Coronary artery (tissue), 2 donors: ENCODE measurements at places on chromosomes 12 and 14.

- no peak for DNase-seq
Measured at GRCh38 chr12:71469258-71469750, 29.7 kb downstream of the LGR5 start.

DNA sequence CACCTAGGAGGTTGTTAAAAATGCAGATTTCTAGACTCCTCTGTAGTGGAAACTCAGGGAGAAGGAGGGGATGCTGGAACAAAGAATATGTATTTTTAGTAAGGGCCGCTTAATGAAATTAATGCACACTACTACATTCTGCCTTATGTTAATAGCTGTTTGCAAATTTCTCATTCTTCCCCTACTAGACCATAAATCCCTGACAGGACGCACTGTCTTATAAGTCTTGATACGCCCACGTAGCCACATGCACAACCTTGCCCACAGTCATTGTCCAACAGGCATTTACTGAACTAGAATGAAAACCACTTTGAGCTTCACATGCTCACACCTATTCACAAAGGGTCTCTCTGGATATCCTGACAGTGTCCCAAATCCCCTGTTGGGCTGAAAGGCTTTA, 10.5 kb downstream of the KRT2 start:
- no peak for DNase-seq

GRCh38 chr12:40911676-40912075, 219.4 kb downstream of the CNTN1 start:
- no peak for DNase-seq

- DNase-seq = no peak
Measured at GRCh38 chr12:41287500-41288141, 99.5 kb downstream of the PDZRN4 start.

DNA sequence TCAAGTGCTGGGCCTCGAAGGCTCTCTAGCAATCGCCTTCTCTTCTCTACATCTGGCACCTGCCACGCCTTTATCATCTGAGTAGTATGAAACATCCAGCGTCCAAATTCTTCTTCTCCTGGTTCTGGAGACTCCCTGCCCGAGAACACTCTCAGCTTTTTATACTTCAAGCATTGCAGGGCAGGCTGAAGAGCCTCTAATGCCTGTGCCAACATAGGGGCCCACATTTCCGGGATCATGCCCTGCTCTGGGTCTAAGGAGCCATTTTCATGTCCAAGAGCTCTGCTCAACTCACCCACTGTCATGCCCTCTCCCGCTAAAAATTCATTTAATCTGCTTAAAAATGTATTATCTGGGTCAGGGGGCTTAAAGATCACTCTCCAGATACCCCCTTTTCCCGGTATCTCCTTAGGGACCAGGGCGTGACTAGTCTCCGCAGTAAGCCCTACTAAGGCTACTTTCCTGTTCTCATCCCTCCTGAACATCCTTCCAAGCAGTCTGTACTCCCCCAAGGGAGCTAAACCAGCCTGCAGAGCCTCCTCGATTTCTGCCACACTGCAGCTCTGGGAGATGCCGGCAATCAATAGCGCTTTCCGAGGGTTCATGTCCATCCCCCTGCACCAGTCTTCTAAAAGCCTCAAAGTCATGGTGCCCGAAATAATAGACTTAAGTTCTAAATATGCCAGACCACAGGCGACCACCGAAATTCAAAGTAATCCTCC, 940 bp downstream of the MOAP1 start:
- no peak for DNase-seq

DNA sequence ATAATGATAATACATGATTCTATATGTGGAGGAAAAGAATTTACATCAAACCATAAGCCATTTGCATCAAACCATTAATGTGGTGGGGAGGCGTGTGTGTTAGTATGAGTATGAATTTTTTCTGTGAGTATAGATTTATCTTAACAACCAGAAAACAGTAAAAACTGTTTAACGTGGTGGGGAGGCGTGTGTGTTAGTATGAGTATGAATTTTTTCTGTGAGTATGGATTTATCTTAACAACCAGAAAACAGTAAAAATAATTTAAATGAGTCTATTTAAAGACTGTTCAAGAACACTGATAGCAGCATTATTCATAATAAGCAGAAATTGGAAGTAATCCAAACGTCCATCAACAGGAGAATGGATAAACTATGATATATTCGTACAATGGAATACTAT, 9.1 kb upstream of the MSI1 start:
- DNase-seq = no peak

DNA sequence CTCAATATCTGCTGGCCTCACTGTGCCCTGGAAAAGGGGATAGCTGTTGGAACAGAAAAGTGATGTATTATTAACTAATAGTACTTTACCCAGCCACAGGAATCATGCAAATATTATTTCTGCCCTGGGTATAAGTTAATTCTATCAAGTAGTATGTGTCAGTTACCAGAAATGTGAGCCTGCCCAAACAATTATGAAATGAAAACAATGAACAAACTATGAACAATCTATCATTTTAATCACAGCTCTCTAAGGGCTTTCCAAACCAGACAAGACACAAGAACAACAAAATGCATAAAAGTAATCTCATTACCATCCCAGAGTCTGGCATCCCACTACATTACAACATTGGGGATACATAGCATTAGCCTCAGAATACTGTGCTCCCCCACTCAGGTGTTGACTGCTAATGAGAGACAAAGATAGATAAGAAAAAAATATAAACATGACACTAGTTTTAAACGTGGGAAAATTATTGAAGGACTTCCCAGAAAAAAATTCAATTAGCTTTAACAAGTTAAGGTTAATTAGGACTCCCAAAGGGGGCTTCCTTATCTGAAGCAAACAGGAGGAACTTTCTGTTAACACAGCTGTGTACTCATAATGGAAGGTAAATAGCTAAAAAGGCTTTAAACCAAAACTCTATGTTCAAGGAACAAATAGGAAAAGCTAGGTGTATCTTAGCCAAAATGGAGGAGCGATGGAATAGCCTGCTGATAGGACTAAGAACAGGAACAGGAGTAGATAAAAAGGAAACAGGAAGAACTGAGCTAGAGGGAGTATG, 3.3 kb downstream of the DCAF5 start:
- no peak for DNase-seq

DNA sequence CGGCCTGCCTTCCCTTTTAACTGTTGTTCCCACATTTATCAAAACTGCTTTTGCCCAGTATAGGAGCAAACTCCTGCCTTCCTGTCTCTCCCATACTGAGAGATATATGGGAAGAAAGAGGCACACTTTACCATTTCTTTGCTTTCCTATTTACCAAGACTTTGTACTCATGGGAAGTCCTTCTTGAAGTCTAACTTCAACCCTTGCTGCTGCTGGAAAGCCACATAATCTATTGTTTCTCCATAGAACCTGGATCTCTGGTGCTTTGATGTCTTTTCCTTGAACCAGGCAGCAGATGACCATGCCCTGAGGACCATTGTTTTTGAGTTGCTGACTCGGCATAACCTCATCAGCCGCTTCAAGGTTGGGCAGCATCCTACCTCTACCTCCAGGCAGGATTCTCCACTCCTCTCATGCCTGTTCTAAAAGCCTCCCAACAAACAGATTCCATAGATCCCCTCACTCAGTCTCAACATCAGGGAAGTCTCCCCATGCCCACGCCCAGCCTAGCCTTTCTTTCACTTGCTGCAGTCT, 18.4 kb downstream of the PPP1R1A start:
- no peak for DNase-seq

GRCh38 chr12:12445165-12445881, 88.4 kb downstream of the BORCS5 start:
- DNase-seq = no peak

GRCh38 chr14:50451854-50452253, 55.2 kb upstream of the CDKL1 start:
- no peak for DNase-seq

GRCh38 chr14:71688576-71688975, 243.7 kb upstream of the RGS6 start:
- DNase-seq = no peak

GRCh38 chr12:31300341-31300740, 25.6 kb downstream of the SINHCAF start:
- DNase-seq = no peak

GRCh38 chr14:68409387-68409786, 383.5 kb downstream of the ZFP36L1 start:
- no peak for DNase-seq

DNA sequence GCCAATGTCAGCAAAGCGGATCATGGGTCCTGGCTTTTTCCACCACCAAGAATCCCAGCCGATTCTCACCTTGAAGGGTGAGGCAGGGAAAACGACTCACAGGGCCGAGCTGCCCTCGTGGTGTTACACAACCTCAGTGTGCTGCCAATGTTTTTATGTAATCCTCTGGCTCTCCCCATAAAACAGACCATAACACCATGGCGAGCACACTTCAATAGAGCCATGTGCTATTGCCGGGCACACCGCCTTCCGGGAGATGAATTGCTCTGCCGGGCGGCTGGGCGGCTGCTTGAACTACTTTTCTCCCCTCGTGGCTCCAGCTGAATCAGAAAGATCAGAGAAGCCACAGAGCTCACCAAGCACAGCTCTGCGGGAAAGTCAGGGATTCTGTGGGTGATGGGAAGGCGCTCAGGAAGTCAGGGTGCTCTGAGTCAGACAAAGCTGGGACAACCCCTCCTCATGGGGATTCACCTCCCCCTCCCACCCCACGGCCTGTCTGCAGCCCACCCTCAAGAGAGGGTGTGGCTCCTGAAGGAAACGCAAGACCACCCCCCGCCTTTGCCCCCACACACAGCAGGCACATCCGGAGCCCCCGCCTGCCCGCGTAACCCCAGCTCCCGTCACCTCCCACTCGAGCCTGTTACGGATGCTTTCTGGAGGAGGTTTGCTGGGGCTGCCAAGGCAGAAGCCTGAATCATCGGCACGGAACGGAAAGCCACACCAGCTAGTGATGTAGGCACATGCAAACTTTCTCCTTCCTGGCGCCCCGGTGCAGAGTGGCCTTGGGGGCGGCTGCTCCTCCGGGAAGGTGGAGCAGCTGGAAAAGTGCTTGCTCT, 1.8 kb downstream of the GALNT9 start:
- DNase-seq = no peak

DNA sequence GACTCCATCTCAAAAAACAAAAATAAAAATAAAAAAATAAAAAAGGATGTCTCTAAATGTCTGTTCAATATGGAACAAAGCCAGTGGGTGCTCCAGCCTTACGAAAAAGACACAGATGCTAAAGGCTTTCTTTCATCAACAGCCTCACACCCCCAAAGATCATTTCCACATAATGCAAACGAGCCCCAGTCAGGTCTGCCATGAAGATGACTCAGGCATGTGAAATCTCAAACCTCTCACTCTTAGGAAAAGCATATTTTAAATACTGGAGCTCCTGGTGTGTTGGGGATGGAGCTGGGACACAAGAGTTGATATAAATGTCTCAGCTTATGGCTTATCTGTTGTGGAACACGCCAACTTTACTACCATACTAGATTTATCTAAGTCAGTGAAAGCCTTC, 49.9 kb upstream of the PLXNC1 start:
- DNase-seq = no peak

GRCh38 chr12:119700078-119700477, 32.1 kb downstream of the PRKAB1 start:
- no peak for DNase-seq

GRCh38 chr12:119807380-119807779, 69.7 kb downstream of the CIT start:
- no peak for DNase-seq

- no peak for DNase-seq
Measured at GRCh38 chr12:21877293-21877982, 63.8 kb downstream of the ABCC9 start.

- no peak for DNase-seq
Measured at GRCh38 chr14:66017927-66018326, 468.2 kb upstream of the CCDC196 start.

DNA sequence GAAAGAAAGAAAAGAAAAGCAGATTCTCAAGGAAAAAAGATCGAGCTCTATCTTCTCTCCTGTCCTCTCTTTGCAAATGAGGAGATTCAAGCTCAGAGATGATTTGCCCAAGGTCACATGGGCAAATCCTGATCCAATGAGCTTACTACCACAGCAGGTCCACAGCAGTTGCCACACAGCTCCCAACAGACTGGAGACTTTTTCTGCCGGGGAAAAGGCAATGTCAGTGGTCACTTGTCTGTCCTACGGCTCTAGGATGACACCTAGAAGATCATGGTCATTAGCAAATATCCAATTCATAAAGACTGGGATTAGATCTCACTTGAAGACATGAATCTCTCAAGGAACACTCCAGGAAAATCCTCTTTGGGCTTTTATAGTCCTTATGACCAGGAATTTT, 58.8 kb downstream of the TTC7B start:
- DNase-seq = no peak

GRCh38 chr12:95648990-95649791, 97.9 kb upstream of the USP44 start:
- DNase-seq = no peak

GRCh38 chr14:57390806-57391516, 575 bp downstream of the NAA30 start:
- peak; percentile 74 for DNase-seq

GRCh38 chr14:95213774-95214173, 56.4 kb upstream of the DICER1 start:
- no peak for DNase-seq

- DNase-seq = no peak
Measured at GRCh38 chr12:18798535-18799361, 60.8 kb downstream of the CAPZA3 start.

DNA sequence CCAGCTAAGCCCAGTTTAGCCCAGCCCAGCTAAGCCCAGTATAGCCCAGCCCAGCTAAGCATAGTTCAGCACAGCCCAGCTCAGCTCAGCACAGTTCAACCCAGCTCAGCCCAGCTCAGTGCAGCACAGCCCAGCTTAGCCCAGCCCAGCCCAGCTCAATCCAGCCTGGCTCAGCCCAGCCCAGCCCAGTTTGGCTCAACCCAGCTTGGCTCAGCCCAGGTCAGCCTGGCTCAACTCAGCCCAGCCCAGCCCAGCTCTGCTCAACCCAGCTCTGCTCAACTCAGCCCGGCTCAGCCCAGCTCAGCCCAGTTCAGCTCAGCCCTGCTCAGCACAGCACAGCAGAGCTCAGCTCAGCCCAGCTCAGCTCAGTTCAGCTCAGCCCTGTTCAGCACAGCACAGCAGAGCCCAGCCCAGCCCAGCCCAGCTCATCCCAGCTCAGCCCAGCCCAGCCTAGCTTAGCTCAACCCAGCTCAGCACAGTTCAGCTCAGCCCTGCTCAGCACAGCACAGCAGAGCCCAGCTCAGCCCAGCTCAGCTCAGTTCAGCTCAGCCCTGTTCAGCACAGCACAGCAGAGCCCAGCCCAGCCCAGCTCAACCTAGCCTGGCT, 330.9 kb downstream of the TMEM121 start:
- DNase-seq = peak; percentile 57

GRCh38 chr12:24719293-24719721, 229.6 kb downstream of the BCAT1 start:
- DNase-seq = no peak

- peak; percentile 81 for DNase-seq
Measured at GRCh38 chr12:19850346-19851065, 411.2 kb downstream of the AEBP2 start.

- no peak for DNase-seq
Measured at GRCh38 chr14:97564334-97564733, 767.2 kb downstream of the VRK1 start.
